Mammary epithelial cell (primary cell): ENCODE measurements at places on chromosomes 5 and 9. TPM values are rescaled to one million over a fixed set of nuclear protein-coding genes. Genes with fewer than 3 reads are reported as not detected.

DNA sequence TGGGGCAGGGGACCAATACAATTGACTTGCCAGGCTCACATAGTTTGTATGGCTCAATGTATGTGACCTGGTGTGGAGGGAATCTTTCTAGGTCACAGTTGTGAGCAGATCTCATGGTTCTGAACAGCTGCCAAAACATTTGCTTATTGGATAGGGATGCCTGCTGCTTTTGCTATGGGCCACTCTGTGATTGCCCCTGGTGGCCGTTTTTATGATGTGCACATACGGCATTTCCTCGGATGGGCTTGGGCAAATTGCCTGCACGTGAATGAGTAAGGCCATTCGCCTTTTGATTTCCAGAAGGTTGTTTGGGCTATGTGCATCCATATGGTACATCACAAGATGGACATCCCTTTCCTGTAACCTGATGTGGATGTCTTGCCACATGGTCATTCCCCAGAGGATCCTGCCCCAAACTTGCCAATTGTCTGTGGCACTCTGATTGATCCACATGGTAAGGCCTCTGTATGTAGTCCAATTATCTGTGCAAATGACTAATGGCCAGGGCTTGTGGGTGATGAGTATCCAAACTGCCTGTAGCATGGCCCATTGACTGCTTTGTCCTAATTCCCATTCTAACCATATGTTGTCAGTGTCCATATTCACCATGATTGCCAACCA, 10.7 kb upstream of the SLC22A4 start:
- peak; percentile 48 for DNase-seq

DNA sequence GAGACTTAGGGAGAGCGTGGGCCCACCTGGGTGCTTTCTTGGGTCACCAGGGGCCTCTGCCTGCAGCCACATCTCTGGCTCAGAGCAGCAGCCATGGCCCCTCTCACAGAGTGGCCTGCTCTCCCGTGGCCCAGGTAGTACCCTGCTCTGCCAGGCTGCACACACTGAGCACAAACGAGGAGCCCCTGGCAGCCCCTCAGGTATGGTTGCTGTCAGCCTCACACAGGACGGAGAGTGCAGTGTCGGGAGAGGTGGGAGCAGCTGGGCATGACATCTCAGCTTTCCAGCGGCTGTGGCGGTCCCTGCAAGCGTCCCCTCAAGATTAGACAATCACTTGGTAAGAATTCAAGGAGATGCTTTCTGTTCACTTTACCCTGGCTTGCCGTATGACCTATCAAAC, 137.0 kb upstream of the IRX4 start:
- DNase-seq: no peak

DNA sequence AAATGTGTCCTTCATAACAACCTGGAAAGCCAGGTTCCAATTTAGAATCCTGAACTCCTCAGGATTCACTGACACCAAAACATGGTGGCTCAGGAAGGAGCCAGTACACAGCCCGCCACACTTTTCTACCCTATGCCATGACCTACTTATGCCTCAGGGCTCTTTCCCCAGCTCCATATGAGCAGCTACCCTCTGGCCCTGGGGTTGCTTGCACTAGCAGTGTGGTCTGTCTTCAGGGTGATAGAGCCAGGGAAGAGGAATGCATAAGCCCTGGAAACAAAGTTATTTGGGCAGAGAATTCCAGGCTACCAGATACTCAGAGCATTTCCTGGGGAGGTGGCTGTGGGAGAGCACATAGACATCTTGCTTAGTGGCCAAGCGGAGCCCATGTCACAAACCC, 15.0 kb upstream of the ECM2 start:
- no peak for DNase-seq

- no peak for DNase-seq
These were observed 23.1 kb downstream of the ZNF346 start for GRCh38 chr5:177045631-177046030.

DNA sequence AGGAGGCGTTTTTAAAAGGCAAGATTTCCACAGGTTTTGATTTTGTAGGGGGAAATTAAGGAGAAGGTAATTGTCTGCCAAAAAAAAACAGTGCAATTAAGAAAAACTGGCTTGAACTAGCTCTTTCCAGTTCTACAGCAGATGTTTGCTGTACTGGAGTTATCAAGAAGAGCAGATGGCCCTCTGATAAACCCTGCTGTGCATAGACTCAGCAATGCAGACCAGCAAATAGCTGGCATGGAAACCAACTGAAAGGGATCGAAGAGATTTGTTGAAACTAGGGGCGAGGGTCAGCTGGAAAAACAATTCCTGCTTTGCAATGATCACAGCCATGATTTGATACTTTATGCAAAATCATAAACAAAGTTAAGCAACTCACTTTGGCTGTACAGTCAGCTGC, 17.8 kb upstream of the BHMT start:
- DNase-seq: no peak

- peak; percentile 62 for DNase-seq
These were observed 583.6 kb downstream of the TMEM38B start for GRCh38 chr9:106277966-106278365.

- no peak for DNase-seq
These were observed 57.5 kb downstream of the RICTOR start for GRCh38 chr5:39016587-39017275.

GRCh38 chr5:18051953-18052352, 417.7 kb downstream of the TAF11L14 start:
- DNase-seq: no peak

DNA sequence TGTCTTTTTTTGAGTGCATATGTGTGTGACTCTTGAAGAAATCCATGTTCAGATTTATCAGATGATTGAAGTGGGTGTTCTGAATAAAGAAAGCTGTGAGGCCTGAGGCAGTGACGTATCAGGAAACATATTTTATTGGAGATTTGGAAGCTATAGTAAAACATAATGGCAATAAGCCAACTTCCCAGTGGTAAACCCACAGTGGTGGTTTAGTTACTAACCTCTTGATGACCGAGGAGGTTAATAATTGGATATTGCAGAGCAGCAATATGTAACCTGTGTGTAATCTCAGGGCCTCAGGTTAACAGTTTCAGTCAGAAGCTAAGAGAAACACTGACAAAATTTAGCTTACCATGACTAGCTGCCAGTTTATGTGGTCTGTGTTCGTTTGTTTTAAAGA, 6.9 kb downstream of the RGMB start:
- no peak for DNase-seq

GRCh38 chr9:74742191-74742790, 145.4 kb downstream of the TRPM6 start:
- no peak for DNase-seq

DNA sequence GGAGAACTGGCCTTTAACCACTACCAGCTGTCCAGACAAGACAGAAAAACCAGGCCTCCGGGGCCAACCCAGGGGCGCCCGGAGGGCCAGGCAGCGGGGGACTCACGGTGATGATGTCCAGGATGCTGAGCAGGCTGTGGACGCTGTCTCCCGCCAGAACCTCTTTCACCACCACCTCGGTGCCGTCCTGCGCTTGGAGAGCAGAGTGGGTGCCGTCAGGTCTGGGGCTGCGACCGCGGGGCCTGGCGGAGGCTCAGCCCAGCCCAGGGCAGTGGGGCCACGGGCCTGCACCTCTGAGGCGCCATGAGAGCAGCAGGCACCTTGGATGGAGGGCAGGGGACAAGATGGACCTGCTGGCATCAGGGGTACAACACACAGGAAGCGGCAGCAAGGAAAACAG, 9.7 kb downstream of the PNPLA7 start:
- no peak for DNase-seq

GRCh38 chr9:13412331-13412730, 132.8 kb upstream of the MPDZ start:
- no peak for DNase-seq

DNA sequence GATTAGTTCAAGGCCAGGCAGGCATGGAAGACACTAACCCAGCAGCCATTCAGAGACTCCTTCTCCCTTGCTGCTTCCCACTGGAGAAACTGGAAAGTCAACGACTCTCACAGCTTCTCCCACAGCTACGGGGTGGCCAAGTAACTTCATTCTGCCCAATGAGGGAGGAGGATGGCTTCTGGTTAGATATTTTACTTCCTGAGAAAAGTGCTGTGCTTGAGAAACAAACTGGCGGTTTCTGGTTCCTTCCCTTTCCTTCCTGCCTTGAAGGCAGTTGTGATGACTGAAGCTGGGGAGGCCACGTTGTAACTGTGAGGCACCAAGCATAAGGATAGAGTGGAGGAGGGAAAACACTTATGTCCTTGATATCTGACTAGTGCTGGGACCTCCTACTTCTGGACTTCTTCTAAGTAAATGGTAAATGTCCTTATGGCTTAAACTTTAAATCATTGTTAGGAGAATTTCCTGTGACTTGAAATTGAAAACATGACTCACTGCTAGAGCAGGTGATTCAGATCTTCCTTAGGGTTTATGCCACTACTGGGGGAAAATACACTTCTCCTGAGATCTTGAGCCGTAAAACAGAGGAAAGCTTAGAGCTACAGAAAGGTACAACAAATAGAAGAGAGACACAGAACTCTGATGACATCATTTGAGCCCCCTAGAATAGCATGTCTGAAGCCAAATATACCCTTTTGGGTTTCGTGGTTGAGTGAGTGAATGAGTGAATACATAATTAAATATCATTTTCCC, 3.1 kb upstream of the GNPDA1 start:
- DNase-seq: peak; percentile 66

- DNase-seq: no peak
These were observed 25.5 kb downstream of the AGTPBP1 start for GRCh38 chr9:85716031-85716877.

- DNase-seq: no peak
These were observed 1.8 kb upstream of the ADCY2 start for GRCh38 chr5:7393921-7394799.

- no peak for DNase-seq
These were observed 469.4 kb upstream of the TNC start for GRCh38 chr9:115587310-115587709.

- DNase-seq: peak; percentile 29
These were observed 9.1 kb upstream of the MAT2B start for GRCh38 chr5:163496286-163496685.

GRCh38 chr9:131776473-131776872, 36.6 kb upstream of the RAPGEF1 start:
- DNase-seq: no peak

GRCh38 chr9:128123451-128124080, 4.0 kb downstream of the PTGES2 start:
- DNase-seq: no peak

DNA sequence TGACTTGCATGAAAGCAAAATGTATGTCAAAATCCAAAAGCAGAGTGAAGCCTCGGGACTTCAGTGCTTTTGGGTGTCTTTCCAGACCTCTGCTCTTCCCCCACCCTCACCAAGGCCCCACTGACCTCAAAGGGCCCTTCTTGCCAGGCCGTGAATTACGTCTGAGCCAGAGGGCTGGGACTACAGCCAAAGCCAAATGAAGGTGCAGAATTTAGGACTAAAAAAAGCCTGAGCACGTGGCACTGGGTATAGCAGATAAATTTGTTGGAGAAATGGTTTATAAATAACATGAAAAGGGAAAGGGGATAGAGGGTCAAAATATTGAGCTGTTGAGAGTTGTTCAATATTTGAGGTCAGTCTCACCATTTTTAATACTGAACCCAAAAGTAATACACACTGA, 163.4 kb downstream of the GHR start:
- DNase-seq: no peak

DNA sequence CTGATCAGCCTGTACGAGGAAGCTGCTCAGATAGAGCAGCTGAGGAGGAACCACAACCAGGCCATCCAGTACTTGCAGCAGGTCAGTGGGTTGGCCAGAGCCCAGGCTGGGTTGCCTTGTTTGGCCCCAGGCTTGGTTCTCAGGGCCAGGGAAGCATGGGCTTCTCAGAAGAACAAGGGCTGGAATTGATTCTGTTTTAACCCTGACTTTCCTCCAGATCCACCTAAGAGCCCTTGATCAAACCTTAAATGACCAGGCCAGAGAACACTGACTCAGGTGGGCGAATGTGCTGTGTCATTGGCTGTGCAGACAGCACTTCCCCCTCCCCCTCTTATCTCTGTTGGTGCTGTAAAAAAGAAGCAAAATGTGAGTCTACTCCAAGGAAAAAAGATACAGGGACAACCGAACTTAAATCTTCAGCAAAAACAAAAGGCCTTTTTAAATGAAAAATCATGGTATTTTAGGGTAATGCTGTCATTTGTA, 28.1 kb downstream of the TTC23L start:
- DNase-seq: no peak

DNA sequence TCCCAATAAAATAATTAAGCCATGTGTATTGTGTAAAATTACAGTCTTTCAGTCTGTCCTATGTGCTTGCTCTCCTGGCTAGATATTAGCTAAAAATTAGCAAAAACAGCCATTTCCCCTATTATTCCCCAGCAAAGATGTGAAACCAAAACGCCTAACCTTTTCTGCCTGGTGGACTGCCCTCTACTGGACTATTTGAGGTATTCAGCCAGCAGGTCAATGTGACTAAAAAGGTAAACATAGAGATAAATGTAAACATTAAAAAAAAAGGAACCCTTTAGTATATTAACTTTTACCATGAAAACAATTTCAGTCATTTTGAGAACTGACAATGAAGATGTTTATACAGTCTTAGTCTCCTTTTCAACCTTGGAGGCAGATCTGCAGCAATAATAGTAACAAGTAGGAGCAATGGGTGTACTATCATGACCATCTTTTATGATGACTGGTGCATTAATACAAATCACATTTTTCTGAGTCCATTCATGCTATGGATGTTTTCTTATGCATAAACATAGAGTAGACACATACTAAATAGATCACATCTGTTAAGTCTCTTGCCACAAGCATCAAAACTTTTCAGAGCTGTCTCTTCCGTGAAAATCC, 10.1 kb downstream of the ATG12 start:
- peak; percentile 19 for DNase-seq

- no peak for DNase-seq
These were observed 409.9 kb upstream of the ADAMTS16 start for GRCh38 chr5:4730279-4730678.

DNA sequence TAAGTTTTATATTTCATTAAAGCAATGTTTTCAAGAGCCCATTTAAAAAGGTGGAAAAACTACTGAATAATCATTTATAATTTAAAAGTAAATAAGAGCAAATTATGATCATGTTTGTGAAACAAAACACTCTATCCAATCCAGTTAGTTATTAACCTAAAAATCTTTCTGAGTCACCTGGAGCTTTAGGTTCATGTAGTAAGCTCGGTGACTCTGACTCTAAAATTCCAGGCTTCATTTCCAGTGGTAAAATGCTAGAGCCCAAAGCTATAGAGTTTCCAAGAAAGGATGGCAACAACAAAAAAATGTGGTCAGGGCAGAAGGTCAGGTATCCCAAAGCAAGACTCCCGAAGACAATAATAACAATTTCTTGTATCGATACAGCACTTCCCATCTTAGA, 76.1 kb upstream of the SPOCK1 start:
- no peak for DNase-seq

The N4BP3 gene
- 0.67 TPM for total RNA-seq

The TNFAIP8 gene
- total RNA-seq: 8.3 and 15.9 TPM in 2 replicates

The ADGRD2 gene
- 0.50 TPM for total RNA-seq

The GADD45G gene
- 1.0 TPM for total RNA-seq

The ZDHHC11 gene
- 6.0 TPM for total RNA-seq

The OR2V1 gene
- not detected in 2 replicates for total RNA-seq

The SPAG8 gene
- 0.83 TPM for total RNA-seq

The PCDHGA11 gene
- total RNA-seq: 8.5 TPM

The WDR31 gene
- total RNA-seq: 2.3 TPM in 2 replicates

The HEMGN gene
- not detected for total RNA-seq

The SLC45A2 gene
- 0.31 TPM in 1 of 2 replicates, not detected in the other for total RNA-seq

The TMEM215 gene
- not detected in 2 replicates for total RNA-seq

The CER1 gene
- total RNA-seq: not detected in 2 replicates

The CEL gene
- 2.6 and 3.0 TPM in 2 replicates for total RNA-seq

The NR2F1-AS1 gene
- 12.2 TPM for total RNA-seq

The NTNG2 gene
- 1.0 TPM for total RNA-seq
